ENCODE measurements at places on chromosomes 13 and 19.

DNA sequence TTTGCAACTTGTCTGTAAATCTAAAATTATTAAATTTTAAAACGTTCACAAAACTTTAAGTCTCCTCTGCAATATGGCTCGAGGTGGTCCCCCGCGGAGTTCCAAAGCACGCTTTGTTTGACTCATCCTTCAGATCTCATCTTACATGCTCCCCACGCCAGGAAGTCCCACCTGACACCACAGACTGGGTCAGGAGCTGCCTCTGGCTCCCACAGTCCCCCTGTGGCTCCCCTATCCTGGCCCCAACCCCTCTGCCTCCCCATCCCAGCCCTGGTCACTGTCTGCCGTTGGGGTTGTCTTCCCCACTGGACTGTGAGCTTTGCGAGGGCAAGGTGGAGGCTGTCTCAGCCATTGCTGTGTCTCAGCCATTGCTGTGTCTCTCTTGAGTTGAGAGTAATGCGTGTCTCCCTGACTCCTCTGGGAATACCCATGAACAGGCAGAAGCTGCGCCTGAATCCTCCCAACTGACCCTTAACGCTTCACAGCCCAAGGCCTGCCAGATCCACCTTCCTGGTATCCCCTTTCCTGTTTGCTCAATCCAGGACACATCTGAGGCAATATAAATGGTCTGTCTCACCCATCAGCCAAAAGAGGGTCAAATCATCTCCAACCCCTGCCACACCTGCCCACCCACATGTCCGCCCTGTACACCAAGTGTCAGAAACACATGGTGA lies 15.9 kb downstream of the DYRK1B start:
- no peak for DNase-seq

- no peak for DNase-seq
These were observed 173.3 kb downstream of the USP12 start for GRCh38 chr13:26998292-26998691.

DNA sequence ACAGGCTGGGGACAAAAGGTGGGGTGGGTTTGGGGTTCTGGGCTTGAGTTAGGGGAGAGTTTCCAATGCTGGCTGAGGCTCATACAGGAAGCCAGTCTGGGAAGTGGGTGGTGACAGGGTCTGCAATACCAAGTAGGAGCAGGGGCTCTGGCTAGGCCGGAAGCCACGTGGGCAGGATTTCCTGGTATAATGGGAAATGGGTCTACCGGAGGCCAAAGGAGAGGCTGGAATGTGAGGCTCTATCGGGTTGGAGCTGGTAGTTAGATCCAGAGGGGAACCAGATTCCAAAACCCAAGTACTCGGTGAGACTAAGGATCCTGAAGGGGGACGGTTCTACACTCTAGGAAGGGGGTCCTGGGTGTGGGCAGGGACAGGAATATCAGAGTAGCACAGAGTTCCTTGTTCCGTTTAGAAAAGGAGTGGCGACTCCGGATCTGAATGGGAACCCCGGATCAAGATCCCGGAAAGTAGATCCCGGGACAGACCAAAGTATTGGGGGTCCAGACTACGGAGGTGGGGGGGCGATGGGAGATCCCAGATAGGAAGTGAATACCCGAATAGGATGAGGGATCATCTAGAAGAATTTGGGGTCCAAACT lies 802 bp downstream of the CDC37 start:
- DNase-seq: no peak

- no peak for DNase-seq
These were observed 42.9 kb upstream of the URAD start for GRCh38 chr13:28031220-28031895.

DNA sequence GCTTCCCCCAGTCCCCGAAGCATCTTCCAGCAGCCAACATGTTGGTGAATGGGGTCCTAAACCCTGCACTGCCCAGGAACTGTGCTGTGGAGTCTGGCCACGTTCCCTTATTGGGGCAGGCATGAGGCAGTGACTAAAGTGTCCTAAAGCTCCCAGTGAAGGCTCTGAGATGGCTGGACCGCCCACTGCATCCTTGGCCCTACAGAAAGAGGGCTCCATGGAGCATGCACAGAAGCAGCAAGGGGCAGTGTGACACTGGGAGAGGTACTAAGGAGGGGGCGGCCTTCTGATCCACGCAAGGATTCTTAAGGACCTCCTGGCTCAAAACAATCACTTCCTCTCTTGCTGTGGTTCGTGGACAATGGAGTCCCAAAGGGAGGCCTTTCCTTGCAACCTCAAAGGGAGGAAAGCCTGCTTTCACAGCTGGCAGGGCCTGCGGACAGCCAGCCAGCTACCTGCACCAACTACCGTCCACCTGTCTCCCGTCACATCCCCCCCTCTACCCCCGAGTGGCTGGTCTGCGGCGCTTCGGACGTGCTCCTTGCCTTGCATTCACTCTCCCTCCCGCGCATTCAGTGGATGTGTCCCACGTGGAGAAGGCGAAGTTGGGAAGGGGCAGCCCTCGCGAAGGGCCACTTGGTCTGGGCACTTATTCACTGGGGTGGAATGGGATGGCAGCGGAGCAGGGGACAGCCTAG lies 63.9 kb upstream of the STARD13 start:
- DNase-seq: peak; percentile 29

DNA sequence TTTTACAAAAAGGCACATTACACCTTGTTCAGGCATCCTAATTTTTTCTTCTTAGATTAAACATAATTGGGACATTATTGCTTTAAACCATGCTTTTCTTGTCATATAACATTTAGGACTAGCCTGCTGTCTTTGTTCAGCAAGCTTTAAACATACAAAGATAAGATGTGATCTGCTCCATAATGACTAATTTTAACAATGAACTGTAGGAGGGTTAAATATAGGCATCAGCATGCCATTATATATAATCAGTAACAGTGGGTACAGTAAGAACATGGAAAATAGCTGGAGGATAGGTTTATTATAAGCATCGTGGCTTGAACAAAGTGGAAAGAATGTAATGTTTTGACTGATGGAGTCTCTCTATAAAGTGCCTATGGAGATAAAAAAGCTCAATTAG lies 661.7 kb downstream of the SLITRK6 start:
- DNase-seq: no peak

DNA sequence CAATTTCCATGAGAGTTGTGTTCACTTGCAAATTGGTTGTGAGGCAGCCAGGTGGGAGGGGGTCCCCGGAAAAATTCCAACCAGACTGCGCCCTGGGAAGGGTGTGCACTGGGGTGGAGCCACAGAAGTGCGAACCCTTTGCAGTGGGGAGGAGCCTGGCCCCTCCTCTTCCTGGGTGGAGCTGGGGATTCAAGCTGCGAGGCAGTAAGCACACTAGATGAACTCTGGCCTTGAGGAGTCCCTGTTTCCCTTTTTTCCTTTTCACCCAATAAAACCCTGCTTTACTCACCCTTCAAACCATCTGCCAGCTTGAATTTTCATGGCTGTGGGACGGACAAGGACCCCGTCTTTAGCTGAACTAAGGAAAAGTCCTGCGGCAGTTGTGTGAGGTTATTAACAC lies 31.0 kb upstream of the MBNL2 start:
- no peak for DNase-seq

DNA sequence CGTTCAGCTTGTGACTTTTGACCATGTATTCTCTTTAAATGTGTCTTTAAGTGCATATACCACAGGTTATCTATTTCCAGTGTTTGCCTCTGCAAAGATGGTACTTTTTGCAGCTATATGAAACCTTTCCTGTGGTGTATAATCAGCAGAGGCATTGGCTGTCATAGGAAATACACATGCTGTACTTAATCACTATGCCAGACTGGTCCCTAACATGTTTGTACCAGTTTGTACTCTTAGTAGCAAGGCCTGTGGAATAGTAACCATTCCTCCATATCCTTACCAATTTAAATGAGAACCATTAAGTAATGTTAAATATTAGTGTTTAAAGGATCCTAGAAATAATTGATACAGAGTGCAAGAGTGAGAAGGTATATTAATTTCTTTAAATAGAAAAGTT lies 69.8 kb downstream of the CDK8 start:
- DNase-seq: no peak

All from SK-N-DZ (cell line).